ENCODE measurements at places on chromosomes 13 and 19.
A peak's percentile ranks its signal among the peaks of the same experiment; 100 is the strongest.

- peak; percentile 99 for DNase-seq
Measured at GRCh38 chr19:54209811-54210494, 9.3 kb downstream of the RPS9 start.

GRCh38 chr13:40087091-40088002 lies 431.9 kb downstream of the COG6 start:
- DNase-seq = no peak

- no peak for DNase-seq
Measured at GRCh38 chr13:76991432-76991795, 467 bp upstream of the CLN5 start.

GRCh38 chr19:51507192-51507591 lies 5.6 kb upstream of the SIGLEC12 start:
- DNase-seq = no peak

DNA sequence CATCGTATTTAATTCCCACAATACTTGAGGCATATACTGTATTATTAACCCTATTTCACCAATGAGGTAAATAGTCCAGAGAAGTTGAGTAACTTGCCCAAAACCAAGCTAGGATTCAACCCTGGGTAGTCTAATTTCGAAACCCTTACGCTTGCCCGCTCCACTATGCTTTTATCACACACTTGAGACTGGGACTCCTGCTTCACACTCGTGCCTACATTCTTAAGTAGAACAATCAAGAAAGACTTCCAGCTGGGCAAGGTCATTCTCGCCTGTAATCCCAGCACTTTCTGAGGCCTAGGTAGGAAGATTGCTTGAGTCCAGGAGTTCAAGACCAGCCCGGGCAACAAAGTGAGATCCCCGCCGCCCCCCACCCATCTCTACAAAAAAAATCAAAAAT lies 3.6 kb downstream of the ZNF541 start:
- no peak for DNase-seq

Measured in hematopoietic multipotent progenitor cell treated with erythropoietin and hydrocortisone succinate and interleukin-3 and kit ligand, for 8 days (in vitro differentiated cells).